ENCODE measurements at places on chromosomes 1 and 21. TPM values are rescaled to one million over a fixed set of nuclear protein-coding genes. Genes with fewer than 3 reads are reported as not detected.
A peak's percentile ranks its signal among the peaks of the same experiment; 100 is the strongest.

DNA sequence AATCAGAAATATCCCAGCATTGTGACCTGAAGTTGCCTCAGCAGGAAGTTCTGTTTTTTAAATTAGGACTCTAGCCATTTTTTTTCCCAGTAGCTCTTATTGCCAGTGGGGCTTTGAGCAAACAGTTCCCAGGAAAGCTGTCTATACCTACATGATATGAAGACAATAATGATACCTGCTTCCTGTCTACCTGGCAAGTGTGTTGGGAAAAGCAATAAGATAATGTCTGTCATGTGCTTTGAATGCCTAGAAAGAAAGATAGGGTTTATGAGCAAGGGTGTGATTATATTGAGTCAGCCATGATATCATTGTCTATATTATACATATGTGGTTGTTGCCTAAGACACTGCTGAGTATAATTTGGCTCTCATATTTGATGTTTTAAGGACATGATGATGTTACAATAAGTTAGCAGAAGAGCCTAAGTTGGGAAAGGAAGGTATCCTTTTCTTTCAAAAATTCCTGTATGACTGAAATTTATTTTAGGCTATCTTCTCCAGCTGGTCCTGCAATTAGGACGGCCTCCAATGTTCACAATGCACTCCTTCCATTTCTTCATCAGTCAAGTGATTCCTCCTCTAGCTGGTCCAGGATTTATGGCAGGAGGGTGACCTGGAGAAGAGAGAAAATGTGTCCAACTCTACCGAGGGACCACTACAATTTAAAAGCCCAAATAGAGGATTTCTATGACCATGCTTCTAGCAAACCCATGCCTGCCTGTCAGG lies 99.6 kb upstream of the CDC42BPA start:
- DNase-seq: no peak

- DNase-seq: no peak
Measured at GRCh38 chr1:186046437-186047211, 312.4 kb downstream of the HMCN1 start.

- no peak for DNase-seq
Measured at GRCh38 chr1:10755970-10756521, 40.4 kb downstream of the CASZ1 start.

GRCh38 chr1:183365093-183365492 lies 53.1 kb downstream of the NMNAT2 start:
- DNase-seq: no peak

DNA sequence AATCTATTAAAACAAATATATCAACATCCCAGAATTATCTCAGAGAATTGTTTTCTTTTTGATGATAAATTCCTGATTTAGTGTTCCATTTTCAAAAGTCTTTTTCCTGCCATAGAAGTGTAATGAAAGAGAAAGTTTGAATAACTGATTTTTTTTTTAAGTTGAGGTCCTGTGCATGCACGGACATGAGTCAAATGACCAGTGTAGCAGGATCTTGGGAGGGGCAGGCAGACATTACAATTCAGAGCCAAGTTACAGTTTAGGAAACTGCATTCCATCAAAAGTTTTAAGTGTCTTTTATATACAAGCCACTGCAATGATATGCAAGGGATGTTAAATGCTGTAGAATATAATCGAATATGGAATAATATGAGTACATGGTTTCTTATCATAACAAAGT lies 227.5 kb downstream of the HMCN1 start:
- DNase-seq: peak; percentile 6

The FCGR2B gene
- 0.44 TPM for polyA plus RNA-seq

The BMP8B gene
- 2.1 TPM for polyA plus RNA-seq

DNA sequence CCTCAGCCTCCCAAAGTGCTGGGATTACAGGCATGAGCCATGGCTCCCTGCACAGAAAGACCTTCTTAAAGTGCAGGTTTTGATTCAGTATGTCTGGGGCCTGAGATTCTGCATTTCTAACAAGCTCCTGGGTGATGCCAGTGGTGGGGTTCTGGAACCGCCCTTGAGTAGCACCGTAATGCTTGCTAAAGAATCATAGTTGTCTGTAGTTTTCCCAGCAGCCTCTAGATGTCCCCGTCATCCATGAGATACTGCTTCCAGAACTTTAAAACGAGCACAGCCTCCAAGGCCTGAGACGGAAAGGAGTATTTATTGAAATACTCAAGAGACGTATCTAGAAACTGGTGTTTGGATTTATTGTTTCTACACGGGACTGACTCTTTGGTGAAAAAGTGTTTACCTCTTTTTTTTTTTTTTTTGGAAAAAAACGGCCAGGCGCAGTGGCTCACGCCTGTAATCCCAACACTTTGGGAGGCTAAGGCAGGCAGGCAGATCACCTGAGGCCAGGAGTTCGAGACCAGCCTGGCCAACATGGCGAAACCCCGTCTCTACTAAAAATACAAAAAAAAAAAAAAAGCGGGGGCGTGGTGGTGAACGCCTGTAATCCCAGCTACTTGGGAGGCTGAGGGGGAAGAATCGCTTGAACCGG lies 2.6 kb upstream of the TOR3A start:
- no peak for DNase-seq

DNA sequence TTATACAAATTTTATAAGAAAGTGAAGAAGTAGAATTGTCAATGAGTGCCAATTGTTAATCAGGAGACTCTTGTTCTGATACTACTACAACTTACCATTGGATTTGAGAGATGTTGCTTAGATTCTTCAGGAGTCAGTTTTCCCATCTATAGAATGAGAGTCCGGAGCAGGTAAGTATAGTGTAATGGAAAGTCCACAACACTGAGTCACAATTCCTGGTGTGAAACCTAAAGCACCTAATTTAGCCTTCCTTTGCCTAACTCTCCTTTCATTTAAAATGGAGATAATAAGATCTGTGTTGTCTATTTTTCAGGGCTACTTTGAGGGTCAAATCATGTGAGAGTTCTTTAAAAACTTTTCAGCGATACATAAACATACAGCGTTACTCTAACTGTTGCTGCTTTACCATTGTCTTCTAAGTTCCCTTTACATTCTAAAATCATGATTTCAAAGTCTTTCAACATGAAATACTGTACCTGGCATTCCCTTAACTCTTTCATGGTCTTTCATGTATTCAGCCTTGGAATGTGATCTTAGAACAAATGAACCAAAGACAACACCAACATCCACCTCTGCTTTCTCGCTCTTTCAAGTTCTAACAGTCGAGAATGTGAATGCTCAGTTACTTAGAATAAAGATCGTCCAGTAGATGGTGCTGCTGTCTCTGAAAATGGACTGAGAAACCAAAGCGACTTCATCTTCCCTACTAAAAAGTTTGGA lies 90.9 kb downstream of the SLC30A10 start:
- DNase-seq: peak; percentile 32

DNA sequence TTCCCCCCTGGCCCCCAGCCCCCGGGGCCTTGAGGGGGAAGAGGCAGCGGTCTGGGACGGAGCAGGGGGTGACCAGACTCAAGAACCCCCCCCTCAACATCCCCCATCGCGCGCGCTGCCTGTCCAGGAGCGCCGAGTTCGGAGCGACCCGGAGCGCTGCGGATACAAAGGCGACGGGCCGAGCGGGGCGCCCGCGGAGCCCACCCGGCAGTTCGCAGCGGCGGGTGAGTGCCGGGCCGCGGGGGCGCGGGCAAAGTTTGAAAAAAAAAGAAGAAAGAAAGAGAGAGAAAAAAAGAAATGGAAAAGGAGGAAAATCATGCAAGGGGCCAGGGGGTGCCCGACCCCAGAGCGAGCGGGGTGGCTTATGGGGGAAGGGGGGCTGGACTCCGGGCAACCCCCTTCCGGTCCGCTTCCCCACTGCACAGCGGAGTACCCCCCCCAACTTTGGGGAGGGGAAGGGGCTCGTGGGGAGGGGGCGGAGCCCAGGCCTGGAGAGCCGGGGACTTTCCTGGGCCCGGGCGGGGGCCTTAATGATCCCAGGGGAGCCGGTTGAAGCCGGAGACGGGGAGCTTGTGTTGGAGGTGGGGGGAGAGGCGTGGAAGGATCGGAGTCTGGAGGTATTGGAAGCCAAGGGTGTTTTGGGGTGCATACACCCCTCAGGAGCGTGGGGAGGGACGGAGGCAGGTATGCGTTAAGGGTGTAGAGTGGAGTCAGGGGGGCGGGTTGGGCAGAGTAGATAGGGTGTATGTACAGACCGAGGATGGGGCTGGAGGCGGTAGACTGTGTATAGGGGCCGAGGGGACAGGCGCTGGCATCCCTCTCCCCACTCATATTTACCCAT lies 502 bp downstream of the VANGL2 start:
- DNase-seq: peak; percentile 65

DNA sequence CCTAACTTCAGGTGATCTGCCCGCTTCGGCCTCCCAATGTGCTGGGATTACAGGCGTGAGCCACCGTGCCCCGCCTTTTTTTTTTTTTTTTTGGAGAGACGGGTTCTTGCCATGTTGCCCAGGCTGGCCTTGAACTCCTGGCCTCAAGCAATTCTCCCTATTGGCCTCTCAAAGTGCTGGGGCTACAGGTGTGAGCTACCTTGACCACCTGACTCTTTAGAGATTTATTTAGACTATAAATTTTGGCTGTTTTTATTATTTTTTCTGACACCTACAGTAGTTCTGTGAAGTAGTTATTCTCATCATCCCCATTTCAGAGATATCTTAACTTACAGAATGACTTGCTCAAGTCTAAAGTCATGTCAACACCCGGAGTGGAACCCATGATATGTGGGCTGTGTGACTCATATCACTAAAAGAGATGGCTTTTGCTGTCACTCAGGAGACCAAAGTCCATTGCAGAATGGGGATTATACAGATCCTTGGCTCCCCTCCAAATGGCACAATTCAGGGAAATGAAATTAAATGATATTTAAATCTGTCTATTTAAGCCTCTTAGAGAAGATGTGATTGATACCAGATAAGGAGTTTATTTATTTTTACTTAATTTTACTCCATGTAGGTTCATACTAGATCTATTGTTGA lies 93.2 kb downstream of the CTH start:
- no peak for DNase-seq

DNA sequence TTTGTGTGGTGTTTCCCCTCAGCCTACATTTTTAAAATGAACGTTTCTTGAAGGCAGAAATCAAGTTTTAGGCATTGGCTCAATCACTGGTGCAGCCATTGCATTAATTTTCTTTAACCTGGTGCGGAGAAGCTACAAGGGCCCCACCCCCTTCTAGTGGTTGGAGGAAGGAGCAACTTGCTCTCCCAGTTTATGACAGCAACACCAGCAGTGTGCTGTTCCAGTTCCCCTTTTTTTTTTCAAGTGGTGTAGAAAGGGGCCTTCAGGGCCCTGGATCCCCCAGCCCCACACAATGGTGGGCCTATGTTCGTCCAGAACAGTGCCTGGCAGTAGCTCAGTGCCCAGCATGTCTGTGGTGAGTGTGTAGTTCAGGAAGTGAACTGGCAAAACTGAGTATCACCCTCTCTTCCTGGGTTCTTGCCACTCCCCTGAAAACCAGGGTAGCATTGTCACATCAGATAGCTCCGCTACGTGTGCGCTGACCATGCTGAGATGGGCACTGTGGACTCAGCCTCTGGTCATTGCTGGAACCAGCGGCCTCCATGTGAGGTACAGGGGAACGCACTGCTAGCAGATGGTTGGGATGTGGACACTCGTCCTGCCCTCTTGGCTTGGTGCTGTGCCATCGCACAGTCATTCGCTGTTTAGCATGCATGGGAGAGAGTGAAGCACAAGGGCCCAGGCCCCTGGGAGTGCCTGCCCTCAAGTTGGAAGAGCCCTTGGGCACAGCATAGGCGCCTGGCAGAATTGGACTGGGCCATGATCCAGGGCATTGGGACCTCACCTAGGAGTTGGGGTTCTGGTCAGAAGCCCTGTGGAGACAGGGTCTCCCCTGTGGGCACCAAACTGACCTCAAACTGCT lies 7.2 kb downstream of the ARF1 start:
- no peak for DNase-seq

The SLC66A1 gene
- polyA plus RNA-seq: 8.6 TPM

- DNase-seq: peak; percentile 3
Measured at GRCh38 chr1:222104694-222105392, 363.0 kb upstream of the DUSP10 start.

- DNase-seq: no peak
Measured at GRCh38 chr1:94301186-94301585, 63.8 kb upstream of the ARHGAP29 start.

The ADAM15 gene
- 84.8 TPM for polyA plus RNA-seq

- DNase-seq: no peak
Measured at GRCh38 chr1:15070145-15070748, 83.3 kb upstream of the TMEM51 start.

DNA sequence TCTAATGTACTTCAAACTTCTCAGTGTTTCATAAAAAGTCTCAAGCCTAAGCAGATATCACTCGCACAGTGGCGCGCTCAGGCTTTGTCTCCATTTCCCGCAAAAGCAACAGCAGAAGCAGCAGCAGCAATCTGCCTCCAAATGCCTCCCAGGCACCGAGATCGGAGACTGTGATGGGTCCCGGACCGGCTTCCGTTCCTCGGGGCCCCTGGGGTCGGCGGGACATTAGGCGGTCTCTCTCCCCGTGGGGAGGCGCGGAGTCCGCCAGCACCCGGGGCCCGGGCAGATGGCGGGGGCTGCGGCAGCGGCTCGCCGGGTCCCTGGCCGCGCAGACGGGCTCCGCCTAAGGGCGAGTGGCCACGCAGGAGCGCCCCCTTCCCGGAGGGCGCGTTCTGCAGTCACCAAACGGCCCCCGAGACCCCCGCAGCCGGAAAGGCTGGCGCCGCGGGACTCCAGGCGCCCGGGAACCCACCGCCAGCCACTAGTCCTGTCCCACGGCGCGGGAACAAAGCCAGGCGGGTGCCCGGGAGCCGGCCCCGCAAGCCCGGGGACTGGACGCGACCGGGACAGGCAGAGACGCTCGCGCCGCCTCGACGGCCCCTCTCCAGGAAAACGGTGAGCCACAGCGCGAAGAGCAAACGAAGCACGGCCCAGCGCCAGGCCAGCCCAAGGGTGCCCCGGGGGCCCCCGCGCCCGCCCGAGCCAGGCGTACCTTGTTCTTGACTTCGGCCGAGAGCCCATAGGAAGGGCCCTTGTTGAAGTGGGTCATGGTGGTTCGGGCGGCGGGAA lies 590 bp downstream of the CNN3 start:
- peak; percentile 74 for DNase-seq

- DNase-seq: no peak
Measured at GRCh38 chr1:181089017-181089675, 646 bp downstream of the IER5 start.

The PYGO2 gene
- 34.9 TPM for polyA plus RNA-seq

The B3GALT2 gene
- 29.9 TPM for polyA plus RNA-seq

DNA sequence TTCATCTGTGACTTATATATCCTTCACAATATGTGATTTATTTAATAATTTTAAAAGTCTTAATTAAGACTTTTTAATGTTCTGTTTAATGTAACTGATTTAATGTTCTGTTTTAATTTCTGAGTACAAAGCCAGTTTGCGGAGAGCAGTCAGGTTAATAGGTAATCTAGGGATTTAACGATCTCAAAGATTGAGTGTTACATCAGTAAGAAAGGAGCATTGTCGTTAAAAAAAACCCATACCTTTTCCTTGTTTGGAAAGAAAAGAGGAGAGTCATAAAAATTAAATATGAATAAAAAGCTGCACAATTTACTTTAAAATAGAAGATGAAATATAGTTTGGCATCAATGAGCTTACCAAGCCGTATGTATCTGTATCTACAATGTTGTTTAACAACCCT lies 621.4 kb downstream of the KIF26B start:
- no peak for DNase-seq

The GJA5 gene
- 95.0 TPM for polyA plus RNA-seq

Data from right lung (tissue), 10 donors.